CD4-positive, alpha-beta T cell treated with Interleukin-1 beta for 1 hour (primary cell): ENCODE measurements at places on chromosomes 2 and 18.

DNA sequence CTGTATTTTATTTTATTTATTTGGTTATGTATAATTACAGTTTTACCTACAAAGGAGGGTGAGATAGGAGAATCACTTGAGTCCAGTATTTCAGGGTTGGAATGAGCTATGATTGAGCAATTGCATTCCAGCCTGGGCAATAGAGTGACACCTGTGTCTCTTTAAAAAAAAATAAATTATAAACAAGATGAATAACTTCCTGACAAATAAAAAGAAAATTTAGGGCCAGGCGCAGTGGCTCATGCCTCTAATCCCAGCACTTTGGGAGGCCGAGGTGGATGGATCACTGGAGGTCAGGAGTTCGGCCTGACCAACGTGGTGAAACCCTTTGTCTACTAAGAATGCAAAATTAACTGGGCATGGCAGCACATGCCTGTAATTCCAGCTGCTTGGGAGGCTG is 17.3 kb downstream of the MTA3 start:
- no peak for DNase-seq

GRCh38 chr18:59005262-59005661 is 134.4 kb upstream of the SEC11C start:
- DNase-seq: no peak

DNA sequence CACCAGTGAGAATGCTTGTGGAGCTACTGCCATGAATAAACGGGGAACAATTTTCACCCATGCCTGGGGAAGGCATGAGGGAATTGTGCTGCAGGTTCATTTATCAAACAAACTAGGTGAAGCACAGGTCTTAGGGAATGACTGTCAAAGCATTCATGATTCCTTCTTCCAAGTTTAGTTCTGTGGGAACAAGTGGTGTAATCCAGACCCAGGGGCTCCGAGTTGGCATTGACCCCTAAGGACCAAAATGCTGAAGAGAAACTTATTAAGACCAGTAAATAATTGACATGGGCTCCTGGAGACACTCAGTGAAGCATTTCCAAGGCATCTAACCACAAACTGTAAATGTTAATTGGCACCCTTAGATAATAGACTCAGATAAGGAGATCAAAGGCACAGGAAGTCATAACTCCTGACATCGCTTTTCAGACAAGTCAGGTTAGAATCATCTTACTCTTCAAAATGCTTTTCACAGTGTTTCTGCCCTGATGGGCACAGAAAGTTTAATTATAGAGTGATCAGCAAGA is 96.9 kb downstream of the SPP2 start:
- DNase-seq: no peak

- no peak for DNase-seq
These were observed 97.4 kb upstream of the FHL2 start for GRCh38 chr2:105496271-105496670.

DNA sequence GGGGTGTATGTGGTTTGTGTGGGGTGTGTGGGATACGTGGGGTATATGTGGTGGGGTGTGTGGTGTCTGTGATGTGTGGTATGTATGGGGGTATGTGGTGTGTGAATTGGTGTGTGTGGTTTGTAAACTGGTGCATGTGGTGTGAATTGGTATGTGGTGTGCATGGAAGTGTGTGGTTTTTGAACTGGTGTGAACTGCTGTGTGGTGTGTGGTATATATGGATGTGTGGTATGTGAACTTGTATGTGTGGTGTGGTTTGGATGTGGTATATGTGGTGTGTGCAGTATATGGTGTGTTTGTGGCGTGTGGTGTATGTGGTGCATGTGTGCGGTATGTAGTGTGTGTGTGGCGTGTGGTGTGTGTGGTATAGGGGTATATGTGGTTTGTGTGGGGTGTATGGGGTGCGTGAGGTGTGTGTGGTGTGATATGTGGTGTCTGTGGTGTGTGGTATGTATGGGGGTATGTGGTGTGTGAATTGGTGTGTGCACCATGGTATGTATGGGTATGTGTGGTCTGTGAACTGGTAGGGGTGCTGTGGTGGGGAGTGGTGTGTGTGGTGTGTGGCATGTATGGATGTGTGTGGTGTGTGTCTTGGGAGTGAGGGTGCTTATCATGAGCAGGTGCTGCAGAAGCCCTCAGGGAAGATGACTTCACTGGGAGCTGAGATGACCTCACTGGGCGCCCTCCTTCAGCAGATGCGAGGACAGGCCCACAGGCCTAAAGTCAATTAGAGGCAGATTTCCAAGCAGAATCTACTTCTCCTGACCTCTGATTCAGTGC is 209.6 kb upstream of the TNP1 start:
- no peak for DNase-seq

DNA sequence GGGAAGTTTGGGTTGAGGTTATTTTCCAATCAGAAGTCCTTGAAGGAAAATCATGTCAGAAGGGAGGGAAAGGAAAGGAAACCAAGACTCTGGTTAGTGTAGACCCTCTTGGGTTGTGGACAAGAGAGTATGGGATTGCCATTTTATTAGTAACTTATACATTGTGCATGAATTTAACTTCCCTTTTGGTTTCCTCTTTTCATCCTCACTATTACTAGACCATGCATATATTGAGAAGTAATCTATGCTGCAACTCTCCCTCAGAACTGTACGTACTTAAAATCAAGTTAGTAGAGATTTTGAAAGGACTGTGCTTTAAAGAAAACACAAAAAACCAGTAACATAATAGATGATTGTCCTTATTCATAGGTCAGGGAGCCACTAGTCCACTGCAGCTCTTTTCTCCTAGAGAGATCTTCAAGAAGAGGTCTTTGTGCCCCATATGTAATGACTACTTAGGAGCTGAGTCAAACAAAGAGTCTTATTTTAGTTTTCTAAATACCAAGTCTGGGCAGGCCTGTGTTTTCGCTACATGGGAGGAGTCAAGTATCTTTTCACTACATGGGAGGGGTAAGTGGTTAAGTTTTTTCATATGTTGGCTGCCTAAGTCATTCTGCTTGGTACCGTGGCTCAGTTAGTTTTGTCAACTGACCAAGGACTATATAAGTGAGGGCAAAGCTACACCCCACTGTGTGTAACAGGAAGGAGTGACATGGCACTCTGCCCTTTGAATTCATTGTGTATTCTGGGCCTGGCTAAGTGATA is 25.2 kb upstream of the FAM117B start:
- no peak for DNase-seq
